ENCODE measurements at places on chromosomes 4 and X.

DNA sequence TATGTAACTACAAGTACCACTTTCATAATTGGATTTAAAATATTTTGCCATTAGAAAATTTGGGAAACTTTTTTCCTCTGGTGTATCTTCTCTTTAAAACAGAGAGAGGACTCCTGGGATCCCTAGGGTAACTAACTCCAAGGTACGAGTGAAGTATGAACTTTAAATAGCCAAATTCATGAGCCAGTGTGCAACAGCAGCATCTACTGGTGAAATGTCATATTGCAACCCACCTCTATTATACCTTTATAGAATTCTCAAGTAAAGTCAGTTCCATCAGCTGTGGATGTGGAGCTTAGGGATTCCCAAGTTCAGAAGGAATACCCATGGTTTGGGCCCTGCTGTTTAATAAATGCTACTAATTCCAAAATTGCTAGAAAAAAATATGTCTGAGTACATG lies 282.7 kb upstream of the TAPT1 start:
- DNase-seq = no peak

DNA sequence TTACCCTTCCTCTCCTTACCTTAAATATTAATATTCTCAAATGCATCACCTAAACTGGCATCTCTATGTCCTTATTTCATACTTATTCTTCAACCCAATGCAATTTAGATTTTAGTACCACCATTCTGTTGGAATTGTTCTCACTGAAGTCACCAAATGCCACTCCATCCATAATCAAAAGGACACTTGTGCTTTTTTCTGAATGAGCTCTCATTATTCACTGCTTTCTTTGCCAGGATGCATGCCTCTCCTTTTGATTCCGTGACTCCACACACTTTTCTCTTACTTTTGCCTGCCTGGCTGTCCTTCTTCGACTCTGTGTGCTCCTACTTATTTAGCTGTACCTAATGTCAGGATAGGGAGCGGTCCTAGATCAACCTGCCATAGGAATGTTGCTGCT lies 633.1 kb upstream of the BOD1L1 start:
- DNase-seq = no peak

- no peak for DNase-seq
Observed at GRCh38 chrX:110795645-110796406, at the start of gene CHRDL1. Gene CHRDL1, minus strand, starts transcription at chrX:110795817. Its CDS starts 3,636 bp downstream, at chrX:110792181.

GRCh38 chrX:118520216-118521206 lies 24.9 kb downstream of the DOCK11 start:
- no peak for DNase-seq

DNA sequence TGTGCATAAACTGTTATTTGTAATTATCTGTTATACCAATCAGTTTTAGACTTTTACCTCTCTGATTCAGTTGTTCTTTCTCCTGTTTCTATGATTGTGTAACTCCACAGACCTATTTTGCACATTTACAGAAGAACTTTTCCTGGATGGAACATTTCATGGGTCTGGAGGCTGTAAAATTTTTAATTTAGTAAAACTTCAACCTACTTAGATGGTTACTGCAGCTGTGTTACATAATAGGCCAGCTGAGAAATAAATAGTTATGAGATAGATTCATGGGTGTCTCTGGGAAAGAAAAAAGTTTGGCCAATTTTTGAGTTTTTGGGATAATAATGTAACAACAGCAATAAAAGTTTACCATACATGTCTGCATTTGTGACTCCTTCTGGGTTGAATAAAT lies 253.5 kb downstream of the ARHGAP24 start:
- DNase-seq = no peak

GRCh38 chr4:175705407-175705806 lies 106.7 kb downstream of the GPM6A start:
- no peak for DNase-seq

GRCh38 chr4:134490863-134491262 lies 289.3 kb upstream of the PABPC4L start:
- DNase-seq = no peak

DNA sequence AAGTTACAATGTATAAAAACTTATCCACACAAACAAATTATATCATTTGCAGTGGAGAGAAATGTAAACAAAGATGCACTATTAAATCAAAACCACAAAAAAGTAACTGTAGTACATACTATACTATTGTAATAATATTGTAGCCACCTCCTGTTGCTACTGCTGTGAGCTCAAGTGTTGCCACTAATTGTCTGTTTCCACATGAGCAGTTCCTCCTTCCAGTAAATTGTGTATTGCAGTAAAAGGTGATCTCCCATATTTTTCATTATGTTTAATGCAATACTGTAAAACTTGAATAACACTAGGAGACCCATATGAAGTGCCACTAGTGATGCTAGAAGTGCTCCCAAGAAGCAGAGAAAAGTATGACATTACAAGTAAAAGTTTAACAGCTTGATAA lies 11.7 kb downstream of the LIN54 start:
- no peak for DNase-seq

DNA sequence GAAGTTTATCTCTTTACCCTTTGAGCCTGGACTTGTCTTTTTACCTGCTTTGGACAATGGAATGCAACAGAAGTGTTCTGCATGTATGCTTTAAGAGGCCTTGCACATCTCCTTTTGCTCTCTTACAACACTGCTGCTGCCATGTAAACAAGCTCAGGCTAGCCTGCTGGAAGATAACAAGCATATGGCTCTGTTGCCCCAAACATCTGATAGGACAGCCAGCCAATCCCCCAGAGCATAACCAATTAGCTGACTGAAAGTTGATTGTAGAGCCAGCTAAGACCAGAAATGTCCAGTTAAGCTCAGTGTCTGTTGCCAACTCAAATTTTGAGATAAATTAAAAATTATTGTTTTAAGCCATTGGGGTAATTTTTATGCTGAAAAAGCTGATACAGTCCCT lies 510.6 kb upstream of the CNKSR2 start:
- DNase-seq = no peak

DNA sequence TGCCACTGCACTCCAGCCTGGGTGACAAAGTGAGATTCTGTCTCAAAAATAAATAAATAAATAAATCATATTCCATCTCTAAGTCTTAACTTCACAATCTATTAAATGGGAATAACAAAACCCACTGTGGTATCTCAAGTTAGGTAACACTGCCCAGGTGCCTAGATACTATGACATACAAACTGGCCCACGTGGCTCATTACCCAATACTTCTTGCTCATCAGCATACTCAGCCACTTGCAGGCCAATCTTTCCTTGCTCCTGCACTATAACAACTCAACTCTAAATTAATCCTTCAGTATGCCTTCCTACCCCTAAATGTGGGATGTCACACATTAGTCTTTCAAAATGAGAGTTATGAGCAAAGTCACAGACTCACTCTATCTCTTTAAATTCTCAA lies 230.1 kb downstream of the OPHN1 start:
- DNase-seq = no peak

GRCh38 chr4:121338518-121338917 lies 42.3 kb downstream of the QRFPR start:
- DNase-seq = no peak

GRCh38 chrX:68902706-68903504 lies 74.1 kb downstream of the EFNB1 start:
- no peak for DNase-seq

GRCh38 chr4:16573206-16573605 lies 325.2 kb downstream of the LDB2 start:
- no peak for DNase-seq

- no peak for DNase-seq
Observed at GRCh38 chr4:17546222-17546621, 30.8 kb upstream of the LAP3 start.

GRCh38 chr4:2592572-2592971 lies 56.1 kb downstream of the FAM193A start:
- no peak for DNase-seq

- no peak for DNase-seq
Observed at GRCh38 chr4:55736605-55737183, 82.9 kb upstream of the EXOC1L start.

GRCh38 chr4:169557061-169557636 lies 55.2 kb downstream of the NEK1 start:
- no peak for DNase-seq

DNA sequence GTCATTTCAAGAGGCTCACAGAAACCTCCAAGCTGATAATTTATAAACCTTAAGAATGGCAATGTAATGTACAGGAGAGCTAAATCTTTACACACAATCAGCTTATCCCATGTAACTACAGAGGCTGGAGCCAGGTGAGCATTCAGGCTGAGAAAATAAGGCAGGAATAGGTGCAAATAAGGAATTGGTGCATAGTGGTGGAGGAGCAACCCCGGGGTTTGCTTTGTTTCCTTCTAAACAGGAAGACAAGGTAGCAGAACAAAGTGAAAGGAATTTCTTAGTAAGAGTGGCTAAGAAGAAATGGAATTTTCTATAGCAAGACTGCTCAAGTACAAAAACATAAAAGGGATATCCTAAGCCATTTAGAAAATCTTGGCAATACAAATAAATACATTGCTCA lies 82.4 kb downstream of the NR3C2 start:
- DNase-seq = no peak

DNA sequence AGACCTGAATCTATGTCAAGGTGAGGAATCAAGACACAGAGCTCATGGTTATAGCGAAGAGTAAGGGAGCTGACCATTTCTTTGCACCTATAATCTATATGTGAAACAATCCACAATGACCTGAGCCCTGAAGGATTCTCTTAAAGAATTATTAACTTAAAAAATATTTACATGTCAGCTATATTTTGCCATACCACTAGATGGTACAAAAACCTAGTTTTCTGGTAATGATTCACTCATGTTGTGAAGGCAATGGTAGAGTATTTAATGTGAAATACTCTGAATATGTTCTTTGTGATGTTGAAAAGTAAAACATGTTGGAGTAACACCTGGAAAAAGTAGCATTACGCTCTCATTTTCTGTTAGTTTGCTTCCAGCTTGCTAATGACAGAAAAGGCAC lies 40.0 kb downstream of the VGLL1 start:
- DNase-seq = no peak

- peak; percentile 6 for DNase-seq
Observed at GRCh38 chrX:118839334-118839958, 15.8 kb downstream of the ZCCHC12 start.

DNA sequence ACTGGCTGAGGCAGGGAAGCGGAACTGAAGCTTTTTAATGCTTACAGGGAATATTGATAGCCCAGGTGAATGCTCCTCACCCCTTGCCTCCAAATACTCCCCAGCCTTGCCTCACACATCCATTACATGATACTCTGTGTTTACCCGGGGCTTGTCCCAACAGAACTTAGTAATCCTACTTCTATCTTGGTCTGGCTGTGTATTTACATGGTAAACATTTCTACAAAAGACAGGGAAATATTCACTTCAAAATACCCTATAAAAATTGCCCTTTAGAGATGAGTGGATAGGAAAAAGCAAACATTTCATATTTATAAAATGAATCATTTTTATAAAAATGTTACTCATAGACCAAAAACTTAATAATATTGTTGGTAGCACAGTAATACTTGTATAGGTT lies 120.1 kb downstream of the NHS start:
- DNase-seq = no peak

- no peak for DNase-seq
Observed at GRCh38 chr4:38115601-38116000, 155.4 kb downstream of the PTTG2 start.

GRCh38 chr4:120754590-120754989 lies 167.9 kb downstream of the PRDM5 start:
- DNase-seq = no peak

- peak; percentile 35 for DNase-seq
Observed at GRCh38 chrX:136767104-136767941, 13.4 kb downstream of the ARHGEF6 start.

DNA sequence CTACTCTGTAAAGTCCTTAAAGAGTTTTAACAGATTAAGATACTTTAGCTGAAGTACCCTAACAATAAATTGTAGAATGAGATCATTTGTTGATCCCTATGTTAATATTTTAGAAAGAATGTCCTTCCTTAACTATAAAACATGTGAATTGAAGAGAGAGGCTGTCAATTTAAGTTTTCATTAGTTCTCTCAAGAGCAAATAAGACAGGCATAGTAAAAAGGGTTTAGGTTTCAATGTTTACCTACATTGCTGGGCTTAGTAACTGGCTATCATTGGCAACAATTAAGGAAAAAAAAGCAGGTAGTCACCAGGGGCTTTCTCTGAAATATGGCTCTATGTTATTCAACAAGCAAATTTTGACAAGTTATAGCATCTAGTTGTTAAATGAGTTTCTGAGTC lies 91.5 kb downstream of the ATRX start:
- no peak for DNase-seq

- DNase-seq = no peak
Observed at GRCh38 chr4:62087706-62088105, 887.6 kb downstream of the ADGRL3 start.

- DNase-seq = no peak
Observed at GRCh38 chrX:19642241-19643109, 127.2 kb upstream of the MAP3K15 start.

GRCh38 chrX:130120321-130120731 lies 10.0 kb upstream of the ELF4 start:
- no peak for DNase-seq

DNA sequence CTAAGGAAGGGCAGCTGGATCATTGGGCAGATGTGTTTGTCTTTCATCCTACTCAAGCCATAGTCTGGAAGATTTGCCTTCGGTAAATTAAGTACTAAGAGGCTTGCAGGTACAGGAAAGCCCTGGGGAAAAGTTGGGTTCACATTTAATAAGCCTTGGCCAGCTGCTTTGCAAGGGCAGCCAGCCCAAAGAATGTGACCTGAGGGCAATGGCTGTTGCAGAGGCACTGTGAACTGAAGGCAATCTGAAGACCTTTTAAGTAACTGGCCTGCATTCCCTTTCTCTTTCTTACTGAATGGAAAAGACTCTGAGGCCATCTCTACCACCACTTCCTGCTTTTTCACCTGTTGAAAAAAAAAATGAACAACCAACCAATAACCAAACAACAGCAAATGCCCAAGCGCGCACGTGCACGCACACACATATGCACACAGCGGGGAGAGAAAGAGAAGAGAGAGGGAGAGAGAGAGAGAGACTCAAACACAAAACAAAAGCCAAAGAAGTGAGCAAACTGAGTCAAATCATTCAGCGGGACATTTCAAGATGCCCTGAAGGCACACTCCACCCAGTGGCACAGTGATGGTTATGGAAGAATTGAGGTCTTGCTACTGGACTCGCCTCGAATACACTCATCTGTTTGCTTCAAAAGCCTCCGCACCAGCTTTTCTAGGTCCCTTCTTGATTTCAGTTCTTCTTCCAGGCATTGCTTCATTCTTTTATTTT lies 19.6 kb downstream of the CD40LG start:
- DNase-seq = no peak

DNA sequence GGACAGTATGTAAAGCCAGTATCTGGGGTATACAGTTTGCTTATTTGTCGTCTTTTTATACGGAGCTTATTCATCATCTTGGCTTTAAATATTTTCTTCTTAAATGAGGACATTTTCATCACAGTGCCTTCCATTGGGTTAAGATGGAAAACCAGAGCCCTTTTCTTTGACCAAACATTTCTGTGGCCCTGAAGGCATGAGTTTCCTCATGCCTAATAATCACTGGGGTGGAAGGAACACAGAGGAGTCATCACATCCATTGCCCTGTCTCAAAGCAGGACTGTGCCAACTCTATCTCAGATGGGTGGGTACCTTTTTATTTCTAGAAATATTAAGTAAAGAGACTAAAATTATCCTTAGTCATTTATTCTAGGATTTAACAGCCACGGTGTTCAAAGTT lies 40.0 kb downstream of the CHRDL1 start:
- DNase-seq = no peak
